ENCODE measurements at places on chromosomes 5 and 9.

GRCh38 chr5:9370256-9370655, 175.6 kb downstream of the SEMA5A start:
- no peak for DNase-seq

DNA sequence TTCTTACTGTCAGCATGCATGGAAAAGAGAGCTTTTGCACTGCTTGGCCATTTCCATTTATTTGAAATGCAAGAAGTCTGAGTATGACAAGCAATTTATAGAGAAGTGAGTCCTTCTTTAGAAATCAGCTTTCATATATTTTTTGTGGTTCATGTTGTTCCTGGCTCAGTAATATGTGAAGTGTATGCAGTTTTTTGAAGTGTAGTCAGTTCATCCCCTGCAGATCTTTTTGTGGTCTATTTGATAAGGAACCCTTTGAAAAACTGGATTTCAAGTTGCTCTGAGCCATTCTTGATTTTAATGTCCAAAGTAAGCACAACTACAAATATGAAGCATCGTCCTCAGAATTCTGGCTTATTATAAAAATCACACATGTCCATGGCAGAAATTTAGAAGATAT, 294.1 kb upstream of the SMC2 start:
- no peak for DNase-seq

DNA sequence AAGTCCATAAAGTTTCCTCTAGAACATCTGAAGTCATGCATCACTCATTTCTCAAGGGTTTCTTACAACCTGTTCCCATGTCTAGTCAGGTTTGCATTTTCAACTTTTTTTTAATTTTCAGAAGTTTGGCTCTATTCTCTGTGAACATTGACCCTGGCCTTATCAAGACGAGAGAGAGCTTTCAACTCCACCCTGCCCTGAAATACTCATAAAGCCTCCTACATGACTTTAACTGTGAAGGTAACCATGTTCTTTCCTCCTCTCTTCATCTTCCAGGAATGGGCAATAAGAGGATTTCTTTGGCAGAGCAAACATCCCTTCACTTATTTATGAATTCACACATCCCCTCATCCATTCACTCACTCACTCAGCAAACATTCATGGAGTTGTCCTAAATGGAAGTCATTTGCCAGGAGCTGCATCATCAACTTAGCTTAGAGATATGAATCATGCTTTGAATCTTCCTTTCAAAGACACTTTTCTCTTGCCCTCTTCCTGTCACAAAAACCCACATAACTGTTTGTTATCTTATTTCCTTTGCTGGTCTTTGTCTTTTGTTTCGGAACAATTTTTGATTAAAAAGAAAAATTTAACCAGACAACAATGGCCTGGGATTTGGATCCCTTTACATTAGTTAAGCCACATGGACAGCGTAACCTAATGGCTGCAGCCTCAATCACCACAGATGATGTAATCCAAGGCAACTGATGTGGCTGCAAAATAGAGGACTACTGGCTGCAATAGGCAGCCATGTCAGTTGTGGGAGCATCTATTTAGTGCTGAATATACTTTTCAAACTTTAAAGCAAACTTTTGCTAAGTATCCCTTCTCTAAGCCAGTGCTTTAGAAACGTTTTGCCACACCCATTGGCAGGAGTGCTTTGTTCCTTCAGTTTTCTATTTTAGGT, 43.0 kb upstream of the GNAQ start:
- DNase-seq, result no peak

DNA sequence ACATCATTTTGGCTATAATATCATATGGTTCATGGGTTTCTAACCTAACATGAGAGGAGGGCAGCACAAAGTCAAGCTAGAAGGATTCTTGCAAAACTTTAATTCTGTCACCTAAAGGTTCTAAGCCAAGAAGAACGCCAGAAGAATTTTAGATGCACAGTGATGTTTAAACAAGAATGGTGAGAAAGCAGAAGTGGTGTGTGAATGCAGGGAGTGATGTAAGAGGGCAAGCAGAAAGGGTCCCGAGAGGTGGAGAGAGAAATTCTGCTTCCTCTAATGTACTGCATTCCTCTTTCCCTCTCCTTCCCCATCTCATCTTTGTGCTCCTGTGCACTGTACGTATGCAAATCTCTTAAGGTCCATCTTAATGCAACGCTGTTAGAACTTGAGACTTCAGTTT, 2.1 kb upstream of the TRMO start:
- no peak for DNase-seq

- no peak for DNase-seq
Observed at GRCh38 chr9:131500377-131500776, 2.3 kb upstream of the POMT1 start.

- no peak for DNase-seq
Observed at GRCh38 chr9:33645706-33646105, 121.7 kb downstream of the ANKRD18B start.

- no peak for DNase-seq
Observed at GRCh38 chr9:130960522-130961378, 21.7 kb upstream of the FIBCD1 start.

- no peak for DNase-seq
Observed at GRCh38 chr5:170747851-170748250, 35.7 kb upstream of the GABRP start.

DNA sequence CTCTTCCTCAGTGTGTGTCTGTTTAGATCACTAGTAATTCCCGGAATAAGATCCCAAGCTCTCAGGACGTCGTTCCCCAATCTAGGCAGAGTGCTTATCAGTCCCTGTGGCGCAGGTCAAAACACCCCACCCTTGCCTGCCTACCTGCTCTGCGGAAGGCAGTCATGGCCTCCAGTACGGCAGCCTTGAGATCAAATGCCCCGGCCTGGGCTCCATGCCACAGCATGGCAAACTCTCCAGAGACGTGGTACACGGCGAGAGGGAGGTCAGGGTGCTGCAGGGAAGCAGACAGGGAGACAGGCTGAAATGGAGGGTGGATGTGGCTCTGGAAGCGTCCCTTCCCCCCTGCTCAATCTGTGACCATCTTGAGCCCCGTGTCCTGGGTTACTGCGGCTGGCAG, 12.0 kb upstream of the HDHD3 start:
- no peak for DNase-seq

DNA sequence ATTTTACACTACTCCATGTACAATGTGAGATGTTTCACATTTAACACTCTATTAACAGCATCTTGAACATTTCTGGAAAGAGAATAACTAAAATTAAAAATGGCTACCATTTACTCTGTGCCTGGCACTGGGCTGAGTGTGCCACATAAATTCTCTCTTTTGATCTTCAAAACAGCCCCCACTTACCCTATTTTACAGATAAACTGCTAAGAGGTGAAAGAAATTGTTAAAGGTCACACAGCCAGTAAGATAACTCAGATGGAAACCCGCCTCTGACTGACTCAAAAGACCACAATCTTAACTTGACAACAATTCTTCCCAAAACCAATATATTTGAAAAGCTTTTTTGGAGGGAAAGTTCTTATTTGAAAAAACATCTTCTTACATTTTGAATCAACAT, 97.3 kb downstream of the MAPKAP1 start:
- DNase-seq, result no peak

DNA sequence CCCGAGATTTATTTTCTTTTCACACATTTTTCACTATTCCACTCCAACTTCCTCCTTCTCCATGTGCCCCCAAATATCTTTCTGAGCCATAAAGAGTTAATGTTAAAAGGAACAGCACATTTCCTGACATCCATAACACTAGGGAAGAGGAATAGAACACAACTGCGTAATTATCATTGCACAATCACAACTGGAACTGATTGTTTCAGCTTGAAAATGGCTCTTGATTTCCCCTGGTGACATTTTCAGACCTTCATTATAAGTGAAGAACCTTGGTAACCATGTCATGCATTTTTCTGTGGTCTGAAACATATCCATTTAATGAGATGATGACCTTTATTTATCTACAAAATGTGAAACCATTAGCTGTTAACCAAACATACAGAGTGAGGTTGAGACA, 82.4 kb downstream of the PCSK1 start:
- no peak for DNase-seq
